ENCODE measurements at places on chromosomes 4 and X.

DNA sequence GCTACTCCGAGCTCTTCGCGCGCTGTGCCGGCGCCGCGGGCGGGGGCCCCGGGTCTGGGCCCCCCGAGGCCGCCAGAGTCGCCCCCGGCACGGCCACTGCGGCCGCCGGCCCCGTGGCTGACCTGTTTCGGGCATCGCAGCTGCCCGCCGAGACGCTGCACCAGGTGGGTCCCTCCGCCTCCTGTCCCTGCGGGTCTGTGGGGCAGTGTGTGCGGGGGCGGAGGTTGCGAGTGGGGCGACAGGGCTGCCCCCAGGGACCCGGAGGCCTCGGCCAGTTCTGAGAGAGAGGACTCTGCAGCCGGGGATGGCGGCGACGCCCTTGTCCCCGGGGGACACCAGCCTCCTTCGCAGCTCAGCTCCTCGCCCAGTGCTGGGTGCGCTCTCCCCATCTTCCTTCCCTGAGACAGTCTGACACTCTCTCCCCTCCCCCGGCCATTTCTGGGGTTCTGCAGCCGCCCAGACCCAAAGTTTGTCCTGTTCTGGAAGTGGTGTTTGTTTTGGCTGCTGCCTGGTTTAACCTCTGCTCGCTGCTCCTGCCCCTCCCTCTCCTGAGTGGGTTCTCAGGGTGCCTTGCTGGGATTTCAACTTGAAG, 609 bp downstream of the REPS2 start:
- DNase-seq: no peak

DNA sequence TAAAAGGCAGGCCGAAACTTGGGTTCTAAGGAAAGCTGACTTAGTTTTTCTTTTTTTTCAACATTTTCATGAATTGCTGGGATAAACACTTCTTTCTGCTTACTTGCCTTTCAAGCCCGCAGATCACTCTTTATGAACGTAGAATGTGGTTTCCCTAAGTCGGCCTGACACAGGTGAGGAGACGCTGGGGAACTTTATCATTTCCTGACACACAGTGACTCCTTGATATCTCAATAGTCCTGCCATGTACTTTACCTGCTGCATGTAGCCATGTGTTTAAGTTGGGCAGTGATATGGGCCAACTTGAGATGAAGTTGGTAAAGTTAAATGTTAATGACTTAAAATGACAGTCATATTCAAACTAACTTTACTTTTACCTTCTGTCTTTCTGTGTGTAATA, 26.6 kb upstream of the SNCA start:
- no peak for DNase-seq

DNA sequence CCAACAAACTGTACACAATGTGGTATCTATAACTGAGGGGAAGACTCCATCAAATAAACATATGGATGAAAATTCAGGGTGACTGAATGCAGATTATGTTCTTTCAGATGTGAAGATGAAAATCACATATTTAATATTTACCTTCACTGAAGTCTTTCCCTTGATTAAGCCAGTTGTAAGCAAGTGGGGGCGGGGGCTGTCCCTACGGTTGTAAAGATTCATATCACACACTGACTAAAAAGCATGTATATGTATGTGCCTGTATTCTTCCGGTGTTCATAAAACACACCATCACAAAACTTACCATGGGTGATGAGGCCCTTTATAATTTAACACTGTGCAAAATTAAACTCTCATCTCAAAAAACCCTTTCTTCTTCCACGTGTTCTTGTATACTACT, 1.3 kb downstream of the TAB3 start:
- no peak for DNase-seq

DNA sequence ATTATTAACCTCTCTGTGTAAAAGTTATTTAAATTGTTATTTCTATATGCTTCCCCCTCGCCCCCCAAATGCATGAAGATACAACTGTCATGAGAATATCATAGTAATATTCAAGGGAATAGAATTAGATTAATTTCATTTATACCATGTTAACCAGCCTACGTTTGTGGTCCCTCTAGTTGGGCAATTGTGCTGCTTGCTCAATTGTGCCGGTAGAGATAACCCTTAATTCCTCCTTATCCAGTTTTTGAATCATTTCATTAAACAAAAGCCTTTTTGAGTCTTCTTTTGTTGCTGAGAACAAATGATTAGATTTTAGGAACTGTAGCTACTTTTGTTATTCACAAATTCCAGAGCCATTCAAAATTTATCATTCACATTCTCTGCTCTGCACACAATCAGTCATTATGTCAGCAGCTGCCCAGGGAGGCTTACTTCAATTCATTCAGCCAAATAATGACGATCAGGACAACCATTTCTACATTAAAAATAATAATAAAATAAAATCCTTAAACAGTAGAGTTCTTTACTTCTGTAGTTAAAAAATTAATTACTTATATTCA, 98.1 kb downstream of the ADGRL3 start:
- no peak for DNase-seq

- DNase-seq: no peak
Measured at GRCh38 chrX:56947699-56948098, 47.6 kb downstream of the SPIN3 start.

DNA sequence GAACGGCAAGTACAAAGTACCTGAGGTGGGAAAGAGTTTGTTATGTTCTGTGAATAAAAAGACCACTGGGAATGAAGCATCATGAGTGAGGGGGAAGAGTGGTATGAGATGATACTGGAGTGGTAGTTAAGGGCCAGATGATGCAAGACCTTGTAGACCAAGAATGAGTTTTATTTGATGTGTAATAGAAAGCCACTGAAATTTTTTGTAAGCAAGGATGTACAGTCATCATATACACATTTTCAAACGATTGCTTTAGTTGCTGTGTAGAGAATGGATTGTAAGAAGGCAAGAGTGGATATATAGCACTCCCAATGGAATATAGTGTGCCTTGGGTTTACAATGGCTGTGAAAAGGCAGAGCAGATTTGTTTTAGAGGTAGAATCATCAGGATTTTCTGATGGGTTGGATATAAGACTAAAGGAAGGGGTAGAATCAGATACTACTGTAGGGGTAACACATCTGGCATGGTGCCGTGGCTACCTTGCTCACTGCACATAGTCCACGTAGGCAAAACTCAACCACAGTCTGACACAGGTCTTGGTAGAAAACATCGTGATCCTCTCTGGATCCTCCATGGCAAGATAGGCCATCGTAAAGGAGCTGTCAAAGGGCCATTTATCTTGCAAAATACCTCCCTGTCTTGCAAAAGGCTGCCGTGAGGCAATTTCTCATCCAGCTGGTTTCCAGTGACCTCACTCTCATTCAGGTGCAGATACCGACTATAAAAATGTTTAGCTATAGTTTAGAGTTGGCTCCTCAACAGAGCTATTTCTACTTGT, 14.9 kb downstream of the TIFA start:
- DNase-seq: no peak

GRCh38 chr4:116881077-116881476, 204.3 kb downstream of the TRAM1L1 start:
- no peak for DNase-seq

GRCh38 chr4:59818656-59819055, 1381.5 kb upstream of the ADGRL3 start:
- no peak for DNase-seq

GRCh38 chrX:82813671-82814078, 694.4 kb upstream of the POU3F4 start:
- DNase-seq: no peak

DNA sequence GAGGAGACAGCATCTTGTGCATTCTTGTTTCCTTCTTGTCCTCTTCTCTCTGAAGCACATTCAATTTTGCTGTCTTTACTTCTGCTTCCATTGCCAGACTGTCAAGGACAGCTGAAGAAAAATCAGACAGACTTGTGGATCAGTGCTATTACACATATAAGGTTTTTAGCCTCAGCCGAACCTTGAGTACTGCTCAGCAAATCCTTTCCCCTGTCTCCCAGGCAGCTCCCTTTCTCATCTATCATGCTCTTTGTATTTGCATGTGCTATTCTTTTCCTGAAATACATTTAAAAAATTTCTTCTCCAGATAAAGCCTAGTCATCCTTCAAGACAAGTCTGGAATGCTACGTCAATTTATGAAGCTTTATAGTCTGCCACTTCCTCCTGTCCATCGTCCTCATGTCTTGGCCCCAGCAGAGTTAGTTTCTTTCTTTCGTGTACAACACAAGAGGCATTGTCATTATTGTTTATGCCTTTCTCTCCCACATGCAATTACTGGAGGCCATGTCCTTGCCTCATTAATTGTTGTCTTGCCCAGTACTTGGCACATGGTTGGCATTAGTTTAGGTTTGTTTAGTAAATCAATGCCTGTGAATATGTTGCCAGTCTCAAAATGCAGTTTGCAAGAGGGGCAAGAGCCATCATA, 45.1 kb downstream of the ADGRL3 start:
- DNase-seq: no peak

GRCh38 chr4:87982446-87983010, 7.0 kb downstream of the SPP1 start:
- DNase-seq: no peak

DNA sequence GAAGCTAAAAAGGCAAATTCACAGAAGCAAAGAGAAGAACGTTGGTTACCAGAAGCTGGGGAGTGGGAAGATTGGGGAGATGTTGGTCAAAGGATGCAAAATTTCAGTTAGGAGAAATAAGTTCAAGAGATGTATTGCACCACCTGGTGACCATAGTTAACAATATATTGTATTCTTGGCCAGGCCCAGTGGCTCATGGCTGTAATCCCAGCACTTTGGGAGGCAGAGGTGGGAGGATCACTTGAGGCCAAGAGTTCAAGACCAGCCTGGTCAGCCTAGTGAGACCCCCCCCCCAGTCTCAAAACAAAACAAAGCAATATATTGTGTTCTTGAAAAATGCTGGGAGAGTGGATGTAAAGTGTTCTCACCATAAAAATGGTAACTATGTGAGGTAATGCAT, 67.9 kb downstream of the TAB3 start:
- no peak for DNase-seq

DNA sequence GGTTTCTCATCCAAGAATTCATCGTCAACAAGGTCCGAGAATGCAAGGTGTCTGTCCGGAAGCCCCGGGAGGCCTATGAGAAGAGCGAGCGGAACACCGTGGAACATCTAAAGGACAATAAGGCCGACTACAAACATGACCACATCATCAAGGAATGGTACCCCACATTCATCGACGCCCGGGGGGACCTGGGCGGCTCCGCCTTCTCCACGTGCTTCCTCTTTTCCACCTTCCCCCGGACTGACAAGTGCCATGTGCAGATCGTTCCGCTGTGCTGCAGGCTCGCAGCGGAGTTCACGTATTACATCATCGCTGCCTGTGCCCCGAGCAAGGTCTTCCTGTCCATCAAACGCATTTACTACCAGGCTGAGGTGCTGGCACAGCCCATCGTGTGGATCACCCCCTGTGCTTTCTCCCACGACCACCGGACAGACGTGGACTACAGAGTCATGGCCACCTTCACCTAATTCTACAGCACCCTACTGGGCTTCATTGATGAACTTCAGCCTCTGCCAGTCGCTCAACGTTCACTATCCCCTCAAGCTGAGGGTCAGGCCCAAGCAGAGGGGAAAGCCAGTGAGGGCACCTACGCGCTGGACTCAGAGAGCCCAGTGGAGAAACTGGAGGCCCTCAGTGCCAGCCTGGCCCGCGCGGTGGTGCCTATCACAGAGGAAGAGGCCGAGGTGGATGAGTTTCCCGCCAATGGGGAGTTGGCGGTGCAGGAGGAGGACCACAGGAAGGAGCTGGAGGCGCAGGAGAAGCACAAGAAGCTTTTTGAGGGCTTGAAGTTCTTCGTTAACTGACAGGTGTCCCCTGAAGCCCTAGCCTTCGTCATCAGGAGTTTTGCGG, 125.9 kb upstream of the PABPC4L start:
- DNase-seq: no peak

DNA sequence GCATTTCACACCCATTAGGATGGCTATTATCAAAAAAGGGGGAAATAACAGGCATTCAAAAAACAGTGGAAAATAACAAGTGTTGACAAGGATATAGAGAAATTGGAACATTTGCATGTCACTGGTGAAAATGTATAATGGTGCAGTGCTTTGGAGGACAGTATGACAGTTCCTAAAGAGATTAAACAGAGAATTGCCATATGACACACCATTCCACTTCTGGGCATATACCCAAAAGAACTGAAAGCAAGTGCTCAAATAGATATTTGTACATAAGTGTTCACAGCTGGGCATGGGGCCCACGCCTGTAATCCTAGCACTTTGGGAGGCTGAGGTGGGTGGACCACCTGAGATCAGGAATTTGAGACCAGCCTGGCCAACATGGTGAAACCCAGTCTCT, 348.1 kb downstream of the NR3C2 start:
- DNase-seq: no peak

- DNase-seq: no peak
Measured at GRCh38 chrX:17741123-17741511, 3.8 kb downstream of the SCML1 start.

DNA sequence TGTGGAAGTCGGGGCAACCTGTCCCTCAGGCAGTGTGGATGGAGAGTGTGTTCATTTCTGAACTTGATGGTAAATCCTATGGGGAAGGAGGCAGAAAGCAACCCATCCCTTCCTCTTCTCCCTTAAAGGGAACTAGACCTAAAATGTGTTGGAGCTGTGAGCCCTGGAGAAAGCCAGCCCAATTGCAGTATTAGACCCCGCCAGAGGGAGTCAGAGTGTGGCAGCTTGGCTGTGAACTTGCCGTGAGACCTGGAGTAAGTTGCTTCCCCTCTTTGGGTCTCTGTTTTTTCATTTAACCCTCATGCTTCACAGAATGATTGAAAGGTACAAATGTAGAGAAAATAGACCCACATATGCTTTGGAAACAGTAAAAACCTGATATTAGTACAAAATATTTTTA, 108.7 kb upstream of the PAK3 start:
- no peak for DNase-seq

DNA sequence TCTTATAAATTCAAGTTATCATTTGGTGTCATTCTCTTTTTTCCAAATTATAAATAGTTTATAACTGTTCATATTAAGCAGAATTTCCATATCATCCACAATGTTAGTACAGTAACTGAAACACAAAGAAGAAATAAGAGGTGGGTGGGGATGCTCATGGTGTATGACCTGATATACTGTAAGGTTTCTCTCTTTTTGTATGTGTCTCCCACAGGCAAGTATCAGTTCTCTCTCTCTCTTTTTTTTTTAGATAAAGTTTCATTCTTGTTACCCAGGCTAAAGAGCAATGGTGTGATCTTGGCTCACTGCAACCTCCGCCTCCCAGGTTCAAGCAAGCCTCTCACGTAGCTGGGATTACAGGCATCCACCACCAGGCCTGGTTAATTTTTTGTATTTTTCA, 43.7 kb upstream of the UGT2A3 start:
- DNase-seq: no peak

GRCh38 chrX:139209342-139209741, 321.2 kb upstream of the F9 start:
- DNase-seq: no peak

DNA sequence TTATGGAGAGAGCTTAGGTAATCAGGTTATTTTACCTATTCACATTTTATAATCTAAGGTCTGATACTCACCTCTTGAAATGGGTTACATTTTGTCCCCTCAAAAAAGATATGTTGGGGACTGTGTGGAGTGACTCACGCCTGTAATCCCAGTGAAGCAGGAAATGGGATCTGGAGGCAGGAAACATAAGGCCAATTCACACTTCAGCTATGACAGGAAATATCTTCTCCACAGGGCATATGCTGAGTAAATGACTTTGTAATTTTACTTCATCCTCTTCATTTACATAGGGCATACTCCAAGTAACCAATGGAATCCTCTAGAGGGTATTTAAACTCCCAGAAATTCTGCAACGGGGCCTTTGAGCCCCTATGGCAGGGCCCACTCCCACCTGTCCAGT, 54.8 kb upstream of the ZMAT1 start:
- no peak for DNase-seq

- no peak for DNase-seq
Measured at GRCh38 chr4:65083076-65083475, 587.2 kb downstream of the EPHA5 start.

GRCh38 chrX:133444952-133445831, 29.9 kb upstream of the GPC4 start:
- DNase-seq: no peak
